ENCODE measurements at places on chromosomes 6 and 20.

GRCh38 chr6:370555-370954 is 21.0 kb upstream of the IRF4 start:
- no peak for DNase-seq

DNA sequence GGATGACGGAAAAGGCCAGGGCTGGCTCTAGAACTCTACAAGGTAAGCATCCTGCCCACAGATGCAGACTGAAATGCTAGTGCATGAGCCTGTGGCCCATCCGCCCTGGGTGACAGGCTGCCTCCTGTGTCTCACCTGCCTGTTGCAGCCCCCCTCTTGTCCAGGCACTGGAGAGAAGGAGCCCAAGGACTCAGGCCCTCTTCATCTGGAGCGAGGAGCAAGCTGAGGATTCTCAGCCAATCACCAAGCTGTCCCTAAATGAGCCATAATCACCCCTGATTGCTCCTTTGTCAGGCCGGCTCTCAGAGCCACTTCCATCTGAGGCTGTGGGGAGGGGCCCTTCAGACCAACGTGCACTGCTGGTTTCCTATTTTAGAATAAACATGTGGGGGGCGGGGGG is 10.0 kb upstream of the SLC32A1 start:
- no peak for DNase-seq

DNA sequence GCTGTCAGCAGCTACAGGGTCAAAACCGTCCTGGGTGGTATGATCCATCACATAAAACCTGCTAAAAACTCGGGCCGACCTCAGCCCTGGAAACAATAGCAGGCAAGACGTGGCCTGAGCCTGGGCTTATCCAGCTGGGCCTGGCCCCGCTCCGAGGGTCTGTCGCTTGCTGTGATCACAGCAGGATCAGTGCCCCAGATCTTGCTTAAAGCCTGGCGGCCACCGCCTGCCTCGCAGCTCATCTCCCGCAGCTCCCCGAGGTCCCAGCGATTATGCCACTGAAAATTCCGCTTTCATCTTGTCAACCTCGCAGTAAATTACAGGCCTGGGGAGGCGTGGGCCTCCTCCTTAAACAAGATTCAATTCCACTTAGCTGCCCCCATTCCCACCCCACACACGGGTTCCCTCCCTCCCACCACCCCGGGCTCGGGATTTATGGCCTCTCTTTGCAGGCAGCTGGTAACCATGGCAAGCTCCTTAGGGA is 40.1 kb downstream of the CDH22 start:
- DNase-seq: no peak

DNA sequence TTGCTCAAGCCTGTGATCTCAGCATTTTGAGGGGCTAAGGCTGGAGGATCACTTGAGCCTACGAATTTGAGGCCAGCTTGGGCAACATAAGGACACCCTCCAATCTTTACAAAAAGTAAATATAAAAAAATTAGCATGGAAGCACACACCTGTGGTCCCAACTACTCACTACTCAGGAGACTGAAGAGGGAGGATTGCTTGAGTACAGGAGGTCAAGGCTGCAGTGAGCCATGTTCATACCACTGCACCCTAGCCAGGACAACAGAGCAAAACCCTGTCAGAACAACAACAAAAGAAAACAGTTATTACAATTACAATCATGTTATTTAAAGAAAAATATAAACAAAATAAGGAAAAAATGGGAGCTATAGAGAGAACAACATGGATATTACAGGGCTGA is 82.5 kb upstream of the TNFAIP3 start:
- no peak for DNase-seq

DNA sequence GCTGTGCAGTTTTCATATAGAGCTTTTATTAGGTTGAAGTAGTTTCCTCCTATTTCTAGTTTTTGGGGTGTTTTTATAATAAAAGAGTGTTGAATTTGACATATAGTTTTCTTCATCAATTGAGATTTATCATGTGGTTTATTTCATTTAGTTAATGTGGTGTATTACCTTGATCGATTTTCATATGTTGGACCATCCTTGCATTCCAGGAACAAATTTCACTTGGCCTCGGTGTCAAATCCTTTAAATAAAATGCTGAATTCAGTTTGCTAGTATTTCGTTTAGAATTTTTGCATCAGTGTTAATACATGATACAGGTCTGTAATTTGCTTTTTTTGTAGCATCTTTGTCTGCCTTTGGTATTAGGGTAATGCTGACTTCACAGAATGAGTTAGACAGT is 6.0 kb downstream of the DYNLT2 start:
- no peak for DNase-seq

GRCh38 chr20:58850693-58851174 is at the start of gene GNAS-AS1:
Gene GNAS-AS1 (minus strand): TSS chr20:58850902.
- DNase-seq: peak; percentile 48

Data from kidney epithelial cell (primary cell).